Left ventricle myocardium inferior (tissue), 1 donor: ENCODE measurements at places on chromosomes 5 and 9. TPM values are rescaled to one million over a fixed set of nuclear protein-coding genes. Genes with fewer than 3 reads are reported as not detected.

GRCh38 chr9:12185856-12186255 lies 507.3 kb upstream of the TYRP1 start:
- H3K4me3 ChIP-seq, result no peak overlapping the region
- no peak overlapping the region for H3K27ac ChIP-seq
- no peaks in the 10 kb centered on the region for H3K36me3 ChIP-seq
- H3K27me3 ChIP-seq, result no peaks in the 10 kb centered on the region

GRCh38 chr9:98375138-98375726 lies 119.8 kb upstream of the TBC1D2 start:
- DNase-seq, result no peak
- no peaks in the 10 kb centered on the region for H3K36me3 ChIP-seq
- H3K27ac ChIP-seq, result no peak overlapping the region
- no peak overlapping the region for H3K4me3 ChIP-seq
- H3K4me1 ChIP-seq, result peaks cover 10% of the 10 kb centered on the region

GRCh38 chr5:59608745-59609144 lies 284.8 kb downstream of the PDE4D start:
- no peaks in the 10 kb centered on the region for H3K36me3 ChIP-seq
- H3K27me3 ChIP-seq, result peaks cover 6% of the 10 kb centered on the region

DNA sequence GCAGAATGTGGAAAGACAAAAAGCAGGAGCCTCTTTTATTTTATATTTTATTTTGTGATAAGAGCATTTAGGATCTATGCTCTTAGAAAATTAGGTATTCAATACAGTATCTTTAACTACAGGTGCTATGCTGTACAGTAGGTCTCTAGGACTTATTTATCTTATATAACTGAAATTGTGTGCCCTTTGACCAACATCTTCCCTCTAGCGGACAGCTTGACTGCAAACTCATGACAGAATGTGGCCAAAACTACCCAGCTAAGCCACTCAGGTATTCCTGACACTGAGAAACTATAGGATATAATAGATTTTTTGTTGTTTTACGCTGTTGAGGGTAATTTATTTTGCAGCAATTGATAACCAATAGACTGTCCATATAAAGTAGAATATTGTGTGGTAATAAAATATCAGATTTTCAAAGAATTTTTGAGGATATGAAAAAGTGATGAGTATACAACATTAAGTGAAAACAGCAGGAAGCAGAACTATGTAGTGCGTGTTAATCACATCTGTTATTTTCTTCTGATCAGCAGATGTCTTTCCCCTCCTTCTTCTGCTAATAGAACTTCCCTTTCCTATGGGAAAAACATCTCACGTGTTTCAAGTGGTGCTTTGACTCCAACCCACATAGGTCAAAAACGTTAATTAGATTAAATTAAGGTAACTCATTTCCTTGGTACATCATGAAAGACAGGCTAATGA lies 69.9 kb upstream of the SELENOP start:
- no peak overlapping the region for H3K27ac ChIP-seq
- no peak overlapping the region for H3K4me3 ChIP-seq
- no peak for DNase-seq
- no peaks in the 10 kb centered on the region for H3K36me3 ChIP-seq

- no peaks in the 10 kb centered on the region for H3K36me3 ChIP-seq
- no peak overlapping the region for H3K27ac ChIP-seq
- DNase-seq, result no peak
Observed at GRCh38 chr5:71971862-71972261, 135.4 kb upstream of the MAP1B start.

- DNase-seq, result no peak
- peaks cover 43% of the 10 kb centered on the region for H3K4me1 ChIP-seq
- H3K27me3 ChIP-seq, result no peaks in the 10 kb centered on the region
- peak overlapping the region; percentile 60 for H3K27ac ChIP-seq
Observed at GRCh38 chr5:123874600-123875201, 362.7 kb downstream of the CSNK1G3 start.

GRCh38 chr5:149268928-149269557 lies 2.6 kb upstream of the AFAP1L1 start:
- H3K4me3 ChIP-seq, result no peak overlapping the region

DNA sequence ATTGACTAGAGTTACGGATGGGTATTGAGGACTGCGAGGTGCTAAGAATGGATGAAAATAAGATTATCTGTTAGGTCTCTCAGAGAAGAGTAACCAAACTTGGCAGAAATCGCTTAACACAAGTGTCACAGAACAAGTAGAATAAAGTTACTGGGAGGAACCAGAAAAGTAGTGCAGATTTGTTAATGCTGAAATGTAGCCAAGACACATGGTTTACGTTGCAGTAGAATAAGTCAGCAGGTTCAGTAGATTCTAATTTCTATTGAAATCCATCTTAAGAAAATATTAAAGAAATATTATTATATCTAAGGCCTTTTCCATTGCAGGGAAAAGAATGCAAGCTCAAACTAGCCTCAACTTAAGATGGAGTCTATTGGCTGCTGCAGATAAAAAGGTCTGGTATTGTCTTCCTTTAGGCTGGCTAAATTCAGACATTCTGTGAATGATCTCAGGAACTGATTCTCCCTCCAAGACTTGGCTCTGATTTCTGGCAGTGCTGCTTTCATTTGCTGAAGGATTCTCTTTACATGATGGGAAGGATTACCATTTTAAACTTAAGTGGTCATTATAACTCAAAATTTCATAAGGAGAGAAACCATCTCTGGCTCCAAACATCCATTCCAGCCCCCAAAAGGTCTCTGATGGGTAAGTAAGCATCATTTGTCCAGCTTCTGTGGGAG lies 314.9 kb downstream of the MARCHF11 start:
- no peak overlapping the region for H3K4me3 ChIP-seq
- no peak overlapping the region for H3K27ac ChIP-seq

DNA sequence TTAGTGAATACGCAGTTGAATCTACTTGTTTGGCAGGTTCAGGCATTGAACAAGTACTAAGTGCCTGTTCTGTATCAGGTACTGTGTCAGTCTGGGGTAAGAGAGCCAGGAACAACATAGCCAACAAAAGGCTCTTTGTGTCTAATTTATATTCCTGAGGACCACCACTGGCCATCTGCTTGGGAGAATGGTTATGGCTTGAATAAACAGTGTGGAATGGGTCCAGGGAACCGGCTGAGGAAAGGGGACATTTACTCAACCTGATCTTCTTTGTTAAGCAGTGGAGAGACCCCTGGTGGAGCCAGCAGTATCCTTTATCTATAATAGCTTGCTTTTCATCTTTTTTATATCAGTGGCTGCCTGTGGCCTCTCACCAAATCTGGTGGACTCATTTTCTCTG lies 38.6 kb downstream of the EXOSC2 start:
- H3K27me3 ChIP-seq, result no peaks in the 10 kb centered on the region
- H3K27ac ChIP-seq, result no peak overlapping the region
- DNase-seq, result no peak
- no peak overlapping the region for H3K4me3 ChIP-seq
- H3K4me1 ChIP-seq, result peaks cover 23% of the 10 kb centered on the region

DNA sequence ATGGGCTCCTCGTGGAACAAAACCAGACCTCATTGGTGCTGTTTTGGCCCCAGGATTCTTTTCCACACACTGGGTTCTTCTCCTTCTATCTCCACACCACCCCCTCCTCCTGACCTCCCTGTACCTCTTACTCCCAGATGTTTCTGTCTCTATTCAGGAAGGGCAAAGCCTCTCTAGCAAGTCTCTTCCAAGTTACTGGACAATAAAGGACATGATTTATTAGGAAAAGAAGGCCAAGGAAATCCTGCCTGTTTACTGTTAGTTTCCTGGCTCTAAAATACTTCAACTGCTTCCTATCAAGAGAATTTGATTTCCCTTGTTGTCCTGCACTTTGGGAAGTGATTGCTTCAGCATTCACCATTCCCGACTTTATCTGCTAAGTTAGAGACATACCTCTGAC lies 262.0 kb downstream of the SAXO1 start:
- H3K36me3 ChIP-seq, result no peaks in the 10 kb centered on the region
- no peak overlapping the region for H3K27ac ChIP-seq
- peaks cover 11% of the 10 kb centered on the region for H3K4me1 ChIP-seq
- no peaks in the 10 kb centered on the region for H3K27me3 ChIP-seq
- no peak for DNase-seq

DNA sequence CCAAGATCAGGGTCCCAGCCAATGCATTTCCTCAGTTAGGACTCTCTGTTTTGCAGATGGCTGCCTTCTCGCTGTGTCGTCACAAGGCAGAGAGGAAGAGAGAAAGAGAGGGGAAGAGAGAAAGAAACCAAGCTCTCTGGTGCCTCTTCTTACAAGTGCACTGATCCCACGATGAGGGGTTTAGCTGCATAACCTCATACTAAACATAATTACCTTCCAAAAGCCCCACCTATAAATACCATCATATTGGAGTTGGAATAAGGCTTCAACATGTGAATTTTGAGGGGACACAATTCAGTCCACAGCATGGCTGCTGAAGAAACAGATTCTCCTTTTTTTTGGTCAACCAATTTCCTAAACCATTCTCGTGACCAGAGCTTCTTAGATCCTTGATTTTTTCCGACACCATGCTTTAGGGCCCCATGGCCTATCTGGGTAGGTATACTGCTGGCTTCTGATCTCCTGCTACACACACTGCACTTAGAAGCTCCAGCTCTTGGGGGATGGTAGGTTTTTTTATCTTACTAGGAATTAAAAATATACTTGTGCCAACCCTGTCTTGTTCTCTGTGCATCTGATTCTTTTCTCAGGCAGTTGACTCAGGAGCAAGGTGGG lies 5.1 kb downstream of the CAMK4 start:
- DNase-seq, result no peak
- H3K27ac ChIP-seq, result no peak overlapping the region
- H3K27me3 ChIP-seq, result peaks cover 31% of the 10 kb centered on the region

- no peaks in the 10 kb centered on the region for H3K36me3 ChIP-seq
- peaks cover 45% of the 10 kb centered on the region for H3K4me1 ChIP-seq
- no peak overlapping the region for H3K27ac ChIP-seq
- no peaks in the 10 kb centered on the region for H3K27me3 ChIP-seq
- no peak for DNase-seq
- H3K4me3 ChIP-seq, result peak overlapping the region; percentile 98
Observed at GRCh38 chr9:34458959-34459340, 345 bp downstream of the DNAI1 start.

GRCh38 chr5:132838516-132839282 lies 8.3 kb upstream of the SHROOM1 start:
- H3K27me3 ChIP-seq, result no peaks in the 10 kb centered on the region
- DNase-seq, result no peak
- H3K27ac ChIP-seq, result peak overlapping the region; percentile 60
- H3K4me1 ChIP-seq, result peaks cover 14% of the 10 kb centered on the region
- H3K36me3 ChIP-seq, result no peaks in the 10 kb centered on the region

- peak overlapping the region; percentile 65 for H3K27ac ChIP-seq
- DNase-seq, result no peak
- peaks cover 19% of the 10 kb centered on the region for H3K4me1 ChIP-seq
- no peaks in the 10 kb centered on the region for H3K27me3 ChIP-seq
Observed at GRCh38 chr9:125142560-125143376, 560 bp downstream of the SCAI start.

The RAD50 gene
- total RNA-seq, result 33.4 TPM

The ZFP2 gene
- 0.80 TPM for total RNA-seq

The BTNL3 gene
- total RNA-seq, result not detected

The PCDHB14 gene
- 1.9 TPM for total RNA-seq

The FOXD1 gene
- 0.19 TPM for total RNA-seq

The IFNA13 gene
- total RNA-seq, result not detected

The PRRX2 gene
- total RNA-seq, result 0.85 TPM

The DMRT3 gene
- not detected for total RNA-seq

The CLINT1 gene
- total RNA-seq, result 48.6 TPM
